Spleen (tissue), 13 donors: ENCODE measurements at places on chromosomes 6 and 20.

- H3K36me3 ChIP-seq: no peaks in the 10 kb centered on the region
- H3K4me1 ChIP-seq: peaks cover 4% of the 10 kb centered on the region
- DNase-seq: no peak
- H3K27me3 ChIP-seq: peaks cover 7% of the 10 kb centered on the region
Observed at GRCh38 chr20:36070451-36070850, 84.1 kb upstream of the EPB41L1 start.

DNA sequence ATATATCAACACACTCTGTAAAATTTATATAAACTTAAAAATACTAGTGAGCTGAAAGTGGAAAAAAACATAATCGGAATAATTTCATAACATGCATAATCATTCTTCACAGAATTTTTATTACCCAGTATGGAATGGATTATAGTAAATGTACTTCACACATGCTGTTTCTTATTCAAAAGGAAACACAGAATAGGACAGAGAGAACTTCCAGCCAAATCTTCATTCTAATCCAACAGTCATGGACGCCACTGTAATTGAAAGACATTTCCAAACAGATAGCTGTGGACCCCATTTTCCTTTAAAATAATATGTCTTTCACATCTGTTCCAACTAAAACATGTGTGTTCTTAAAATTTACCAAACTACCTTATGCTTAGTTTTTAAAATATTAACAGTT is 126.6 kb upstream of the RUNX2 start:
- H3K36me3 ChIP-seq: no peaks in the 10 kb centered on the region
- no peaks in the 10 kb centered on the region for H3K27me3 ChIP-seq

DNA sequence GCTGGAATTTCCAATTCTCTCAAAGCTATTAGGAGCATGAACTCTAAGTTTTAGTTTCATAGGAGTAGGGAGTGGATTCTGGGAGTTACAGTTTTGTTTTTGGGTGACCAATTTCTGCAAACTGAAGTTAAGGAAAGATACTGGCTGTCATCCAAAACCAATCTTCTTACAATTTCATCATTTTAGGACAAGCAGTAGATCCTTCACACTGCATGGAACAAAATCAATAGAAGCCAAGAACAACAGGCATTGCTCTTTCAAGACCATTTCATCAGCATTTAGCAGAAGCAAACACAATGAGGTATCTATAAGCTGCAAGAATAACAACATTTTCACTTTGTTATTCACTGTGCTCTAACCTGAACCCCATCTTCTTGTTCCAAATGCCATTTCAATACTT is 173.0 kb downstream of the GMDS start:
- H3K4me1 ChIP-seq: no peaks in the 10 kb centered on the region
- no peaks in the 10 kb centered on the region for H3K36me3 ChIP-seq
- no peaks in the 10 kb centered on the region for H3K27me3 ChIP-seq
- H3K27ac ChIP-seq: no peak overlapping the region

- no peak overlapping the region for H3K27ac ChIP-seq
- H3K27me3 ChIP-seq: no peaks in the 10 kb centered on the region
- no peaks in the 10 kb centered on the region for H3K4me1 ChIP-seq
- H3K36me3 ChIP-seq: no peaks in the 10 kb centered on the region
- no peak overlapping the region for H3K4me3 ChIP-seq
Observed at GRCh38 chr20:12535316-12535715, 473.5 kb upstream of the SPTLC3 start.

DNA sequence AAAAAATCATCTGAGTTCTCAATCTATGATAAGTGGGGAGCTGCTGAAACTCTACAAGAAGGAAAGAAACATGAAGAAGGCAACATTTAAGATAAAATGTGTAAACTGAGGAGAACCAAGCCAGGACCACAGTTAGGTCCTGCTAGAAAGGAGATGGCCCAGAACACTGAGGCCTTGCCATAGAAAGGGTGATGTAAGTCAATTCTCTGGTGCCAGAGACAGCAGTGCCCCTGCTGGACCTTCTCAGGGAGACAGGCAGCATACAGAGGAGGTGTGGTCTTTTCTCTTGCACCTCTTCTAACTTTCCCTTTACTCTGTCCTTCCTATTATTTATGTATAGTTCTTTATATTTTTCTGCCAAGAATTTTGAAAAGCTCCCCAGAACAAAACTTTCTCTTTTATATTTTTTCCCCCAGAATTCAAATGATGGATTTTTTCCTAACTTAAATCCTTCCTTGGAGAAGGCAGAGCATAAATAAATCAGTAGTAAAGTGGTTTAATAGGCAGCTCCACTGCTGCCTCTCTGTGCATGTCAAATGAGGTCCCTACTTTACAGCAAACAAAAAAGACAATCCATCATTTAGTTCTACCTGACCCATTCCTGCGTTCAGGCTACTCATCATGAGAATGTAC is 9.0 kb downstream of the UQCC2 start:
- peaks cover 32% of the 10 kb centered on the region for H3K4me1 ChIP-seq
- H3K27ac ChIP-seq: no peak overlapping the region
- H3K4me3 ChIP-seq: no peak overlapping the region
- H3K36me3 ChIP-seq: peaks cover 9% of the 10 kb centered on the region

DNA sequence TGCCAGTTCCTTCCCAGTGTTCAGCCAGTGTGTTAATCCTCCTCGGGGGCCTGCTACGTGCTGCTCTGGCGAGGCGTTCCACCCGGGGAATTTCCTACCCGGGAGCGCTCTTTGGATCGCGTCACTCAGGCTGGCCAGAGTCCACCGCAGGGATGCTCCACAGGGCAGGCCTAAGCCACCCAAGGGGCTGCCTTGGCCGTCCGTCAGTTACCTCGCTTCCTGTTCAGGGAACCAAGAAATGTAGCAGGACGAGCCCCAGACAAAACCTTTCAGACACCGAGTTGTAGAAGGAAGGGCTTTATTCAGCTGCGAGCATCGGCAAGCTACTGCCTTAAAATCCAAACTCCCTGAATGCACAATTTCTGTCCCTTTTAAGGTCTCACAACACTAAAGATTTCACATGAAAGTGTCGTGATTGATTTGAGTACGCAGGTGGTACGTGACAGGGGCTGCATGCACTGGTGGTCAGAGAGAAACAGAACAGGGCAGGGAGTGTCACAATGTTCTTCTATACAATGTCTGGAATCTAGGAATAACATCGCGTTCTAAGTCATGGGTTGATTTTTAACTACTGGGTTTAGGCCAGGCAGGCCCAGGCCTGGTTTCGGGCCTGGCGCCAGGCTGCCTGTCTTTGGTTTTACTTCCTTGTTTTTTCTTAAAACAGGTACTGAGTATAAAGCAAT is 15.7 kb upstream of the POU5F1 start:
- peaks cover 5% of the 10 kb centered on the region for H3K4me1 ChIP-seq
- peak; percentile 77 for DNase-seq
- H3K4me3 ChIP-seq: no peak overlapping the region
- no peaks in the 10 kb centered on the region for H3K27me3 ChIP-seq
- peak overlapping the region; percentile 76 for H3K27ac ChIP-seq

GRCh38 chr6:91173651-91174050 is 586.8 kb upstream of the MAP3K7 start:
- H3K4me1 ChIP-seq: no peaks in the 10 kb centered on the region
- H3K27me3 ChIP-seq: no peaks in the 10 kb centered on the region
- no peak overlapping the region for H3K4me3 ChIP-seq
- H3K27ac ChIP-seq: no peak overlapping the region
- DNase-seq: no peak

GRCh38 chr6:20444786-20445271 is 43.1 kb downstream of the E2F3 start:
- DNase-seq: no peak
- H3K4me3 ChIP-seq: no peak overlapping the region
- peaks cover 11% of the 10 kb centered on the region for H3K4me1 ChIP-seq
- no peaks in the 10 kb centered on the region for H3K27me3 ChIP-seq

- no peaks in the 10 kb centered on the region for H3K27me3 ChIP-seq
- peaks cover 39% of the 10 kb centered on the region for H3K4me1 ChIP-seq
- peak overlapping the region; percentile 88 for H3K27ac ChIP-seq
- no peaks in the 10 kb centered on the region for H3K36me3 ChIP-seq
Observed at GRCh38 chr6:159062976-159063375, 18.2 kb upstream of the TAGAP start.

GRCh38 chr20:18224968-18225568 is 63.3 kb upstream of the ZNF133 start:
- H3K4me1 ChIP-seq: no peaks in the 10 kb centered on the region
- no peak for DNase-seq
- H3K36me3 ChIP-seq: no peaks in the 10 kb centered on the region
- H3K27me3 ChIP-seq: no peaks in the 10 kb centered on the region
- no peak overlapping the region for H3K4me3 ChIP-seq
- no peak overlapping the region for H3K27ac ChIP-seq

DNA sequence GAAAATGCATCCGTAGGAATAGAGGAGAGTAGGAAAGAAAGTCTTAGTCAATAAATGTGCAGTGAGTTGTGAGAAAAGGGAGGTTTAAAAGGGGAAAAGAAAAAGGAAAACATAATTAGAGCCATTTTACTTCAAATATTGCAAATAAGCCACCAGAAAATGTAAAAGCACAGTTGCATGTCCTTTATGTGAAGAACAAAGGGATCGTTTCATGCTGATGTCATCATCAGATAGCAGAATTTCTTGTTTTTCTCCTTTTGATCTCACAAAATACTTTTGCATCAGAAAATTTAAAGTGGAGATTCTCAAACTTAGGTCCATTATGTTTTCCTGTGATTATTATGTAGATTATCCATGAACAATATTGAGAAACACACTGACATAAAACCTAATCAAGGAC is 166.7 kb downstream of the HAO1 start:
- H3K4me3 ChIP-seq: no peak overlapping the region
- DNase-seq: no peak
- H3K36me3 ChIP-seq: no peaks in the 10 kb centered on the region

DNA sequence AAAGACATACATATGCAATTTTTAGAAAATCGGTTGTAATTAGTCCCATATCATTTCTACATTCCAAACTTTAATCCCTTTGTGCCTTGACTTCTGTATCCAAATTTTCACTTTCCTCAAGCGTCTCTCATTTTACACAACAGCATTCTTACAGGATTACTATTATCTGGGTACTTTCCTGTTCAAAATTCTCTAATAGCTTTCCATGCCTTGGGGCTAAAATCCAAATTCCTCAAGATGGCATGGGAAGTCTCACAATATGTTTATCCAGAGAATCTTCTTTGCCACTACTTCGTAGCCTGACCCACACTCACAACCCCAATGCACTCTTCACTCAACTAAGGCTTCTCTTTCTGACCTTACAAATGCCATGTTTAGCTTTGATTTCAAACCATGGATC is 125.0 kb downstream of the TBX18 start:
- no peak overlapping the region for H3K4me3 ChIP-seq
- H3K27ac ChIP-seq: no peak overlapping the region
- no peaks in the 10 kb centered on the region for H3K4me1 ChIP-seq
- DNase-seq: no peak
- no peaks in the 10 kb centered on the region for H3K27me3 ChIP-seq

DNA sequence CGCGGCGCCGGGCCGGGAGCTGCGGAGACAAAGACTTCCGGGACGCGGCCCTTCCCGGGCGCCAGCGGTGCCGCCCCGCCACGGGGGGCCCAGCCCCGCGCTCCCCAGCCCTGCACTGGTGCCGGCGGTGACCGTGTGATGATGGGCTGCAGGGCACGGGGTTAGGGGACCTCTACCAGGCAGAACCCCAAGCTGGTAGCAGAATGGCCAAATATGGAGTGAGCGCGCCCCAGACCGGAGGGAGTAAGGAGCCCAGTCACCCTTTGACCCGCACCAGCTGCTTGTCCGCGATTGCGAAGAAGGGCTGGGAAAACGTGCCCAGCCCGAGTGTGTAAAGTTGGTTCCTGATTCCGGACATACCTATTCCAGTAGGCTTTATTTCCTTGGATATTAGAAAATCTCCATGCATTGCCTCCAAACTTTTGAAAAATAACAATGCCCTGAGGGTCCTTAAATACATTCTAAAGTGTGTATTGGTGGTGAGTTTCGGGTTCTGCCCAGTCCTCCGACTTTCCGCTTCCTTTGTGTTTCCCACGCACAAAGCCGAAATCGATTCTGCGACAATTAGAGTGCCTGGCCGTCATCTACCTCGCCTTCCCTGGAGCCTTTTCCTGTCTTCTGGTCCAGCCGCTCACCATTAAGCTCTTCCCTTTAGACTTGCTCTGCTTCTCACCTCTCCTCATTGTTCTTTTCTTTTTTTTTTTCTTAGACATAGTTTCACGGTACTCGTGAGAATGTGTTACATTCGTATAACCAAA is 1.1 kb downstream of the ABRACL start:
- H3K27me3 ChIP-seq: no peaks in the 10 kb centered on the region
- H3K36me3 ChIP-seq: peaks cover 6% of the 10 kb centered on the region
- peak overlapping the region; percentile 93 for H3K27ac ChIP-seq
- H3K4me1 ChIP-seq: peaks cover 26% of the 10 kb centered on the region
- no peak for DNase-seq
- peak overlapping the region; percentile 89 for H3K4me3 ChIP-seq

GRCh38 chr6:28296520-28297060 is 15.2 kb downstream of the PGBD1 start:
- H3K4me1 ChIP-seq: no peaks in the 10 kb centered on the region
- H3K4me3 ChIP-seq: no peak overlapping the region
- no peaks in the 10 kb centered on the region for H3K27me3 ChIP-seq
- H3K27ac ChIP-seq: no peak overlapping the region

DNA sequence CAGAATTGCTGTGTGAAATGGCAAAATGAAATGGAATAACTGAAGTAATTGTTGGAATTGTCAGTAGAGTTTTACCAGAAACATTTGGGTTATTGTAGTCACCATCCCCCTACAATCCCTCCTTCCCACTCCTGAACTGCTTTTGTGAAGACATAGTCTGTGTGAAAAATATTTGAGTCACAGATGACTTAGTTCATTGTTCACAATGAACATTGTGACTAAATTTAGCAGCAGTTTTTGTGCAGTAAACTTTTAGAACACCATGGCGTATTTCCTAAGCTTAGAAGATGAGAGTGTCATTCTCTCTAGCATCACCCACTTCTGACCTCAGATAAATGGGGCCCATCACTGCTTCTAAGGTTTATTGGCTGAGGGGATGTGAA is 11.0 kb downstream of the OTOR start:
- DNase-seq: no peak
- H3K27me3 ChIP-seq: peaks cover 15% of the 10 kb centered on the region
- H3K4me1 ChIP-seq: no peaks in the 10 kb centered on the region
- H3K36me3 ChIP-seq: no peaks in the 10 kb centered on the region

- no peak for DNase-seq
- no peak overlapping the region for H3K27ac ChIP-seq
- H3K4me3 ChIP-seq: no peak overlapping the region
- no peaks in the 10 kb centered on the region for H3K36me3 ChIP-seq
Observed at GRCh38 chr6:151109869-151110575, 129.7 kb upstream of the AKAP12 start.

- H3K27me3 ChIP-seq: no peaks in the 10 kb centered on the region
- H3K27ac ChIP-seq: peak overlapping the region; percentile 92
- H3K36me3 ChIP-seq: no peaks in the 10 kb centered on the region
- no peak for DNase-seq
Observed at GRCh38 chr20:5077761-5078387, 41.9 kb downstream of the PCNA start.

GRCh38 chr6:36028088-36028876 is 674 bp downstream of the MAPK14 start:
- peak overlapping the region; percentile 97 for H3K27ac ChIP-seq
- DNase-seq: peak; percentile 89
- peaks cover 58% of the 10 kb centered on the region for H3K4me1 ChIP-seq
- no peaks in the 10 kb centered on the region for H3K36me3 ChIP-seq
- peak overlapping the region; percentile 86 for H3K4me3 ChIP-seq
- H3K27me3 ChIP-seq: peaks cover 17% of the 10 kb centered on the region
